ENCODE measurements at places on chromosomes 1 and 21.

GRCh38 chr1:41020654-41021053 is 871 bp downstream of the SLFNL1 start:
- DNase-seq: no peak

GRCh38 chr1:152461544-152461943 is 47.5 kb upstream of the CRNN start:
- DNase-seq: no peak

- no peak for DNase-seq
Observed at GRCh38 chr1:19067182-19067911, 110.9 kb upstream of the IFFO2 start.

- peak; percentile 3 for DNase-seq
Observed at GRCh38 chr1:109814993-109815786, 51.5 kb upstream of the EPS8L3 start.

- DNase-seq: no peak
Observed at GRCh38 chr1:26112407-26112775, 767 bp downstream of the PDIK1L start.

GRCh38 chr1:31617916-31618746 is 642 bp downstream of the HCRTR1 start:
- DNase-seq: peak; percentile 54

- no peak for DNase-seq
Observed at GRCh38 chr1:228785366-228786330, 50.4 kb downstream of the RHOU start.

DNA sequence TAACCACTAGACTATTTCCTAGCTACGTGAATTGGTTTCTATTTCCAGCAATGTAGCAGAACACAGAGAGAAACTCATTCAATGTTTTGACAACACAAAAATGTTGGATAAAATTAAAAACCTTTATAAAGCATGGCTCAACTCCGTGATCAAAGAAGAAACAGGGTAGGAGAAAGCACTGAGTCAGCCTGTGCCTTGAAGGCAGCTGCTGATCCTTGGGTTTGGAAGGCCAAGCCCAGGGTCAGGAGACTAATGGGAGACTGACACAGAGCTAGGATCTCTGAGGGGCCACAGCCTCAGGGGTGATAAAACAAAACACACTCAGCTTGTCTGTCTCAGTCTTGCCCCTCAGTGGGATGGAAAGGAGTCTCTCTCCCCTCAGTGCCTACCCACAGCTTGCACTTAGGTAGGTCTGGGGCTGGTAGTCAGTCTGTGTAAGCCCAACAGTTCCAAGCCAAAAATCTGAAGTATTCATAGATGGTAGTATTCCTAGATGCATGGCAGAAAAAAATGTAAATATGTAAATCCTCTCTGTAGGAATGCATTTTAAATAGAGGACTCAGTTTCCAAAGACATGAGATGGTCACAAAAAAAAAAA is 53.3 kb downstream of the B3GALNT2 start:
- no peak for DNase-seq

- peak; percentile 45 for DNase-seq
Observed at GRCh38 chr1:53371121-53371666, 43.3 kb upstream of the LRP8 start.

GRCh38 chr1:169802888-169803287 is 8.2 kb upstream of the METTL18 start:
- no peak for DNase-seq

DNA sequence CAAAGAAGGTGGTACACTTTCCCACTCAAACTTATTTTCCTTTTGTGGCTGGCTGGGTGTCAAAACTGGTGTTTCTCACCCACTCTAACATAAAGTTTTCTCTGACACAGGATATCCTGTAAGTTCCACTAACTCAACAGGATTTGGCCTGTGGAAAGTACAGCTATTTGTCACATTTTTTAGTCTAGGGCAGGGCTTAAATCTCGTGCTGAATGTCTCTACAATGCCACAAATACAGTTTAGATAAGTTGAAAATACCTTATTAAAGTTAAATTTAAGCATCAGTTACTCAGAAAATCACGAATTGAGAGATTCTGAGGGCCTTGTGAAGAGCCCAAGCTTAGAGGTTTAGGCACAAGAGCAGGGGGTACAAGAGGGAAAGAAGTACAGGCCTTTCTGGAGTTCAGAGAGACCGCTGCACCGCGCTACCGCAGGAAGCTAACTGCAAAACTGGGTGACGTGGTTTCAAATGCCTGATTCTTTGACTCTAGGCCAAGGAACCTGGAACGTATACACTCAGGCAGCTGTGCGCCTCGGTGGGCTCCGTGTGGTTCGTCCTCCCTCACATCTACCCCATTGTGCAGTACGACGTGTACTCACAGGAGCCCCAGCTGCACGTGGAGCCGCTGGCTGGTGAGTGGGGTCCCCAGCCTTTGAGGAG is 23.4 kb upstream of the PWP2 start:
- no peak for DNase-seq

- no peak for DNase-seq
Observed at GRCh38 chr1:65230731-65231481, 78.4 kb upstream of the DNAJC6 start.

GRCh38 chr1:67610450-67610849 is 74.6 kb upstream of the GADD45A start:
- no peak for DNase-seq

DNA sequence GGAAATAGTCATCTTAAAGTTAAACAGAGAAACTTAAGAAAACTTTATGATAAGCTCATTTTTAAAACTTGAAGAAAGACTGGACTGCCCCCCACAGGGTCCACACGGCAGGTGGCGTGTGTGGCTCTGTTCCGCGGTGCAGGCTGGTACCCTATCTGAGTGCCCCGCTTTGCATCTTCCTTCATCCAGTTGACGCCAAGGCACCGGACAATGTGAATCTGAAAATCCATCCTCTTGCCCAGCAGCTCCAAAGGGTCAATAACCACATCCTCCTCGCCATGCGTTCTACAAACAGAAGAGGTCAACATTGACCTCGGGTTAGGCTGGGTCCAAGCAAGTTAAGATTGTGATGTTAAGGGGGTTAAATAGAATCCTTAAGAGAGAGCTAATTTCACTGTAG is 54.5 kb downstream of the SCCPDH start:
- no peak for DNase-seq

- no peak for DNase-seq
Observed at GRCh38 chr1:154148807-154149206, 6.1 kb downstream of the NUP210L start.

DNA sequence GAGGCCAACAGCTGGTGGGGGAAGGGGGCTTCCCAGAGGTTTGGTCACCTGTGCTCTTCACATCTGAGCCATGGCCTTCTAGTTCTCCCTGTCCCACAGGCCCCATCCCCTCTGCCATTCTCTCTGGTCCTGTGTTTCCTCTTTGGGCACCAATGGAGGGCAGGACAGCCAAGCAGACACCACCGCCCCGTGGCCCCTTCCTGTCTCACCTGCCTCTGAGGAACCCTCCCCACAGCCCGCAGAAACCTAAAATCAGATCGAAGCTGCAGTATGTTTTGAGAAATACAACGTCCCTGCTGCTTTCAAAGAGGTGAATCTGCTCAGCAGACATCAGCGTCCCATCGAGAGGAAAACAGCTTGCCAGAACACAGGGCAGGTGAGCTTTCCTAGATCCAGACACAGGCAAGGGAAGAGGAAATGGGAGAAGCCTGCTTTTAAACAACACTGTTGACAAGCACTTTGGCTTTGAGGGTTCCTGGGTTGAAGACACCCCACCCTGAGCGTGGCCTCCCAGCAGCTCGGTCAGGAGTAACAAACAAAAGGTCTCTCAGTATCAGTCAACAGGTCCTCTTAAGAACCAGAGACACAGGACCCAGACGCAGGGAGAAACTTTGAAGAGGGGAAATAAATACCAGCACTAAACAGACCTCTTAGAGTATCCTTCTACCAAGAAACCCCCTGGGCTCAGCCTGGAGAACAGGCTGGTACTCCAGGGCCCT is 2.3 kb downstream of the PANK4 start:
- no peak for DNase-seq

- DNase-seq: peak; percentile 28
Observed at GRCh38 chr1:29653034-29653810, 416.9 kb downstream of the PTPRU start.

GRCh38 chr1:108000184-108000583 is 35.2 kb upstream of the VAV3 start:
- no peak for DNase-seq

DNA sequence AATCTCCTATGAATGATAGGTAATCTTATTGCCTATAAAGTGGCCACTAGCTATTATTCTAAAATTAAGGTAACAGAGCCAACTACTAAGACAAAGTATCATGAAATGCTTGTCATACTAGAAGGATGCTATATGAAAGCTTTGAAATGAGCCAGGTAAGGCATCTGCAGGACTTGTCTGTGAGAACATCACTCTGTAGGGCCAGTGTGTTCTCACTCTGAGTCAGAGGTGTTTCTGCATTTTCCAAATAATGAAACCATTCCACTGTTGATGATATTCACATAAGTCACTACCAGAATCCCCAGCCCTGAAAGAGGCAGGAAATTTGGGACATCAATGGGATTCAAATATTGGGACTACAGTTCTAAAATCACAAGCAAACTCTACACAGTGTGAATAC is 25.8 kb upstream of the GBP5 start:
- no peak for DNase-seq

GRCh38 chr1:9355503-9355902 is 62.8 kb downstream of the SPSB1 start:
- DNase-seq: no peak

DNA sequence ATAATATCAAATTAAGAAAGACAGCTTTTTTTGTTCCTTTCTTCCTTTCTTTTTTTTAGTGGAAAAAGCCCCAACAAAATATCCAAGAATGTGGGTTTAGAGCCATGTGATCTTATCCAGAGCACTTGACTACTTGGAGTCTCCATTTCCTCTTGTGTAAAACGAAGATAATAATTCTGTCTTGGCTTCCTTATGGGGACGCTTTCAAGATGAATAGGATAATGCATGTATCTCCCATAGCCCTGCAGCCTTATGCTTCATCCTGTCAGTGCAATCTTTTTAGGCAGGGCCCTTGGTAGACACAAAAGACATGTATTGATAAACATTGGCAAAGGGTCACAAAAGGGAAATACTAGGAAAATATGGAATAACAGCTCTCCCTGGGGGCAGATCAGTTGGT is 34.8 kb downstream of the ZBTB18 start:
- no peak for DNase-seq

DNA sequence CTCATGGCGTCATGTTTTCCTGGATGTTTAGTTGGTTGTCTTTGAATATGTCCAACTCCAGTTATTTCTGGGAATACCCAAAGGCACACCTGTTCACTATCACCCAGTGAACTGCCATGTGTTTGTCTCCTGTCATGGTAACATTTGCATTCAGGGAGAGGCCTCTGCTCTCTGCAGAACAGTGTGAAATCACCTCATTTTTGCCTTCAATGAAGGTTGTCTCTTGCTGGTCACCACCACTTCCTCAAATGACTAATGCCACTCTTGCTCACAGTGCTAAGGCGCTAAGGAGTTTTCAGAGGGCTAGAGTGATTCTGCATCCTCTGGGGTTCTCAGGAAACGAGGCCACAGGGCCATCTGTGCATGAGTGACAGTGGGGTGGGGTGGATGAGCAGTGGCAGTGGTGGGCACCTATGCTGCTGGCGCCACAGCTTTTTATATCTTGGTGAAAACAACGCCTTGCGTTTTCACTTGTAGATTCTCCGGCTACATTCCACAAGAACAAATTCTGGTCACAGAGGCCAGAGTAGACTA is 60.0 kb upstream of the ATP5PO start:
- DNase-seq: no peak

DNA sequence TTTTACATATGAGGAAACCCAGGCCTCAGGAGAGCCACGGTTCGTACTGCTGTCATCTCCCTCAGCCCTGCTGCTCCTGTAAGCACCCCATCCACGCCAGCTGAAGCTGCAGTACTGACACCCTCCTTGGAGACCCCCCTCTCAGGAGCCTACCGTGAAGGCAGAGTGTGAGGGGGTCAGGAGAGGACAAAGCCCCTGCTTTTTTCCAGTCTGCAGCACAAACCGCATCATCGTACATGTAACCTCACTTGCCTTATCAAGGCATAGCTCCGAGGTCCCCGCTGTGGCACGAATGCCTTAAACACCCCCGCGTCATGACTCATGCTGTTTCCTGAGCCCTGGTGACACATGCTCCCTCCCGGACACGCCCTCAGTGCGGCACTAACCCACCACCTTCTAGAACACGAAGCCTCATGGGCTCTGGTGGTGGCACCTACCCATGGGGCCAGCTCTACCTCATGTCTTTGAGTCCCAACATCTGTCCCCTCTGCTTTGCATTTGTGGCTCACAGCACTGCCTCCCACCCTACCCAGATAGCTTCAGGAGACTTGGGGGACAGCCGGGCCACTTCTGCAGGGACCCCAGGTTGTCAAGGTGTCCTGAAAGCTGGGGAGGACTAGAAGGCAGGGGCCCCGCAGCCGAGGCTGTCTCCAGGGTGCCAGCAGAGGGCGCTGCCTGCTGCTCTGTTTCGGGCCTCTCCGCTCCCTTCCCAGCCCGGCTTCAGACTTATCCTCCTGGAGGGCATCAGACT is 4.9 kb downstream of the SH3BGRL3 start:
- DNase-seq: no peak

GRCh38 chr1:241299347-241299746 is 57.7 kb downstream of the RGS7 start:
- DNase-seq: no peak

DNA sequence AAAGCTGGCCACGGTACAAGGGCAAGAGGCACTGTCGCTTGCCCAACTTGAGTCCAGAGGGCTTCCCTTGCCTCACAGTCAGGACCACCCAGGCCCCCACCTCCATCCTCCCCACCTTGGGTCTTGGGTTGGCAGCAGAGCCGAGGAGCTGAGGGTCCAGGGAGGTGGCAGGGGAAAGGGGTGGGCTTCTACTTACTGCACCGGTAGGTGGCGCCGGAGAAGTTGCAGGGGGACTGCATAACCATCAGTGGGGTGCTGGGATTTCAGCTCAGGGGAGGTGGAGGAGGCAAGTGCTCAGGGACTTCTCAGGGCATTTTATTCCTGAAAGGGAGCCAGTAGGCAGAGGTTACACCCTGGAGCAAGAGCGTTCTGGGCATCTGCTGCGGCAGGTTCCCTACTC is 44.0 kb downstream of the TRIM62 start:
- peak; percentile 60 for DNase-seq

- no peak for DNase-seq
Observed at GRCh38 chr1:109789551-109790180, 25.9 kb upstream of the EPS8L3 start.

GRCh38 chr1:10328180-10328963 is 70.5 kb upstream of the PGD start:
- no peak for DNase-seq

- DNase-seq: no peak
Observed at GRCh38 chr1:154773551-154773950, 96.5 kb downstream of the KCNN3 start.

GRCh38 chr1:56617141-56617540 is 28.0 kb upstream of the PRKAA2 start:
- DNase-seq: no peak
